T-helper 9 cell (primary cell): ENCODE measurements at places on chromosomes 2 and 18.

DNA sequence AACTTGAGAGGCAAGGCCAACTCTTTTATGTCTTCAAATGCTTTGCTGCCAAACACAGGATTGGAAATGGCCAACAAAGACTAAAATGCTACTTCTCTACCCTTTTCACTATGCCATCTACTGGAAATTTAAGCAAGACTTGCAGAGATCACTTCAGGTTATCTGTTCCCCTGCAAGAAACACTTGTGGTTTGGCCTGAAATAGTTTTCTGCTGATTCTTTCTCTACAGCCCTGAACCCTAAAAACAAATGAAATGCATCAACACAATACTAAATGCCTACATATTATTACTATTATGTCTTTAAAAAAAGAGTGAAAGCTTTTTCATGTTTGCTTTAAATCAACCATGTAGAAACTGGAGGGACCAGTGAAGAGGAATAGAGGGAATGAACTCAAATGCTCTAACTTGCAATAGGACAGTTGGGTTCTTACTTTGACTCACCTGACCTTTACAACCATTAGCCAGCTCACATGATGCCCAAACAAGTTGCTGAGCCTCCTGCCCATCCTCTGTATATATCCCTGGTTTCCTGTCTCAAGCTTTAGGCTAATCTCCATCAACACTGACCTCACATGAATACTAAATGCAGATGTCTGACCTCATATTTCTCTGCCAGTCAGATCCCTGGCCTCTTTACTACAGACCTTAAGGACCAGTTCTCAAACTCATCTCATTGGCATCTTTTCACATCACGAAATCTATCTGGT, 17.5 kb upstream of the ADAM17 start:
- DNase-seq = no peak

DNA sequence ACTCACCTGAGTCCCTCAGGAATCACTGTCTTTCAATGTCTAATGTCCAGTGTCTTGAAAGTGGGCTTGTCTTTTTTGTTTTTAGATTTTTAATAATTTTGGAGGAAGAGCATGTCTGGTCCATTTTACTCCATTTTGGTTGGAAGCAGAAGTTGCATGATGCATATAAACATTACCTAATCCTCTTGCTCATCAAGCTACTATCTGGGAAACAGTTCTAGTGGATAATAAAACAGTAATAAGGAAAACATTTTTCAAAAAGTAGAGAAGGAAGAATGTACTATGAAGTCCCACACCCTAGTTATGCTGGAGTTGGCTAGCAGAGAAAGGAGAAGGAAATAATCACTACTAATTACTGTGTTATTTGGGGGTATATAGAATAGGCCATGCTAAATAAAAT, 263.7 kb downstream of the ETAA1 start:
- DNase-seq = no peak

DNA sequence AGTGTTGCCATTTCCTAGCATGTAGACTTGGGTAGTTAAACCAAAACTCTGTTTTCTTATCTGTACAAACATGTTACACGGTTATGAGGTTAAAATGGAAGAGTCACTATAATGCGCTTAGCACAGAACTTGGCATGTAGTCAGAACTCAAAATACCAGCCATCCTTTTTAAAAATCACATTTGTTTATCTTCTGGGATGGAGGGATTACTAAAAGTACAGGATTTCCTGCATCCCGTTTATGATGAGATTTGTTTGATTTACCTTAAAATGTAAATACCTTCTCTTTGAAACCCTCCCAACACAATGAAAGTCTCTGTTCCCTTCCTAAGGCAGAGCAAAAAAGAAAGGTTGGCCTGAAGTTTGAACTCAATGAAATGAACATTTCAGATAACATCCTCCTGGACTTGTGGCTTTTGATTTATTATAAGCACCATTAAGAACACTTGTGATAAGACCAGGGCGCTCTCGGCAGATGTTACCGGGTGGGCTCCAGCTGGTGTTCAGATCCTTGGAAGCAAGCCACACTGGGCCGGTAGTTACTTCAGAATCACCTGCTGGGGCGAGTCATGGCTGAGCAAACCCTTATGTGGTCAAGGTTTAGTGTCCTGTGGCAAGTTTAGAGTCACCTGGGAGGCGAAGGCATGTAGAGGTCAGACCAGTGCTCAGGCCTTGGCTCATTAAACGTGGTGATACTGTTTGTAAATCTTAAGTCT, 105.7 kb downstream of the MGAT5 start:
- DNase-seq = no peak

DNA sequence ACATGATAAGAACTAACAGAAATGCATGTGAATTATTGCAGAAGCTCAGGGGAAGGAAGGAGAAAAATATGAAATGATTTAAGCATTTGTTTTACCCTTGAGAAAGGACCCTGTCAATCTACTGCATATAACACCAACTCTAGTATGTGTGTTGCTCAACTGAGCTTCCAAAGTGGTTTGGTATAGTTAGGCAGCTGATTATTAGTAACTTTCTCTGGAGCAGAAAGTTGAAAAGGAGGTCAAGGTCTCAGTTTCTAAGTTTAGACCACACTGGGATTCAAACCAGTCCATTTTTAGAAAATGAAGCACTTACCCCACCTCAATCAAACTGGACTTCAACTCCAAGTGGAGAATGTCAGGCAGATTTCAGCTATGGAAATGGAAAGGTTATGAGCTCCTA, 123.3 kb upstream of the CDC42EP3 start:
- no peak for DNase-seq

GRCh38 chr2:18910843-18911242, 321.5 kb upstream of the NT5C1B start:
- no peak for DNase-seq
